NCI-H526 treated with DMSO at 0.1 percent for 48 hours (cell line): ENCODE measurements at places on chromosomes 3 and 15.

GRCh38 chr3:117837391-117837790 is 1127.8 kb downstream of the TUSC7 start:
- DNase-seq, result no peak

GRCh38 chr15:57026016-57026592 is 107.7 kb downstream of the TCF12 start:
- no peak for DNase-seq

DNA sequence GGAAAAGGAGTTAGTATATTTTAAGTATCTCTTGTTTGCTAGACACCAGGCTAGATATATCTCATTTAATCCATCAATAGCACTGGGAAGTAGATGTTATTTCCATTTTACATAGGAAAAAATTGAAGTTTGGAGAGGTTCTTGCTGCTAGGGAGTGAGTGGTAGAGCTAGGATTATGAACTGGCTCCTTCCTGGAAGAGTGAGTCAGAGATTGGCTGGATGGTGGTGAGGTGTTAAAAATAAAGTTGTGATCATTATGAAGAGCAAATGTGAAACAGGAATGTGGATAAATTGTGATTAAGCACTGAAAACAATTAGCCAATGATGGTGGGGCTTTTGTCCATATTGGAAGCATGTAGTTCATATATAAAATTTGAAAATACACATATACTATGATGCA is 234.2 kb downstream of the WNT5A start:
- DNase-seq, result no peak

- no peak for DNase-seq
Measured at GRCh38 chr3:135896613-135897012, 68.9 kb upstream of the PPP2R3A start.

GRCh38 chr3:78645628-78646310 is 1122.0 kb downstream of the ROBO1 start:
- DNase-seq, result no peak

- no peak for DNase-seq
Measured at GRCh38 chr3:168051531-168052471, 43.9 kb downstream of the GOLIM4 start.

DNA sequence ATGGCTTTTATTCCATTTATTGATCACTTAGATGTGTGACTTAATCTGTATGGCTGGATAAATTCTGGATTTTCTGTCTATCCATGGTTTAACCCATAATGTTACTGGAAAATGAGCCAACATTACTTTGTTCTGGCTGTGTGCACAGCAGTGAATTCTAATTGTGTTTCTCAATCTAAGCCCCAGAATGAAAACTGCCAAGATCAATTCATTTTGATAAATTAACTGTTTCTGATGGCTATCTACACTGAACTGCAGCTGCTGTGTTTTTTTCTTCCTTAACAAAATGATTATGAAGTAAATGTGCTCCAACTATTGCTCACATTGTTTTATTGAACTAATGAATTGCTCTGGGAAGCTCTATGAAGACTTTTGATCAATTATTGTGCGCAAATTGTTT is 35.7 kb upstream of the CPB1 start:
- no peak for DNase-seq

GRCh38 chr15:28998511-28998910 is 112.7 kb downstream of the APBA2 start:
- DNase-seq, result no peak

DNA sequence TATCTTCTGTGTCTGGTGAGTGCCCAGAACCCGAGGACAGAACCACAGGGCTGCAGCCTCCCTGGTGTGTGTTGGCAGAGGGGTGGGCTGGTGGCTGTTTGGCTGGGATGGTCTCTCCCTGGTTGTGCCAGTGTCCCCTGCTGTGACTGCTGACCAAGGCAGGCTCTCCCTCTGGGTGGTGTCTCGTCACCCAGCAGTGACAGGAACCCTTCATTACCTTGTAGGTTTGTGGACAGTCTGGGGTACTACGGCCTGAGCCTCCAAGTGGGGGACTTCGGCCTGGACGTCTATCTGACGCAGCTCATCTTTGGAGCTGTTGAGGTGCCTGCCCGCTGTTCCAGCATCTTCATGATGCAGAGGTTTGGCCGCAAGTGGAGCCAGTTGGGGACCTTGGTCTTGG is 6.4 kb upstream of the SLC22A14 start:
- no peak for DNase-seq

GRCh38 chr3:182115328-182116015 is 403.7 kb downstream of the SOX2 start:
- DNase-seq, result no peak

GRCh38 chr3:71926262-71926600 is 141.3 kb upstream of the PROK2 start:
- DNase-seq, result peak; percentile 46

GRCh38 chr3:63089007-63089750 is 188.9 kb upstream of the SYNPR start:
- no peak for DNase-seq
